ENCODE measurements at places on chromosomes 1 and 21. TPM values are rescaled to one million over a fixed set of nuclear protein-coding genes. Genes with fewer than 3 reads are reported as not detected.

The NOS1AP gene
- total RNA-seq = 2.6 TPM

The VTCN1 gene
- total RNA-seq = 0.11 TPM

The LORICRIN gene
- not detected for total RNA-seq

The CDCA8 gene
- 1.1 TPM for total RNA-seq

The KCNK1 gene
- total RNA-seq = 1.8 TPM

- H3K27ac ChIP-seq = no peak overlapping the region
- no peaks in the 10 kb centered on the region for H3K27me3 ChIP-seq
- H3K4me1 ChIP-seq = no peaks in the 10 kb centered on the region
- no peak overlapping the region for H3K4me3 ChIP-seq
- no peak for DNase-seq
These were observed 30.6 kb downstream of the AJAP1 start for GRCh38 chr1:4684864-4685522.

- H3K27me3 ChIP-seq = no peaks in the 10 kb centered on the region
- no peak overlapping the region for H3K4me3 ChIP-seq
- no peak overlapping the region for H3K27ac ChIP-seq
- no peak for DNase-seq
- no peaks in the 10 kb centered on the region for H3K4me1 ChIP-seq
- no peaks in the 10 kb centered on the region for H3K36me3 ChIP-seq
These were observed 105.4 kb upstream of the C1orf174 start for GRCh38 chr1:4005431-4005830.

The OR2T35 gene
- total RNA-seq = not detected

The RXFP4 gene
- total RNA-seq = not detected

- no peaks in the 10 kb centered on the region for H3K27me3 ChIP-seq
- no peaks in the 10 kb centered on the region for H3K36me3 ChIP-seq
- H3K4me1 ChIP-seq = peaks cover 32% of the 10 kb centered on the region
- no peak for DNase-seq
- H3K27ac ChIP-seq = no peak overlapping the region
- H3K4me3 ChIP-seq = no peak overlapping the region
These were observed 23.3 kb downstream of the ETNK2 start for GRCh38 chr1:204128464-204128963.

The KRTAP6-1 gene
- not detected for total RNA-seq

DNA sequence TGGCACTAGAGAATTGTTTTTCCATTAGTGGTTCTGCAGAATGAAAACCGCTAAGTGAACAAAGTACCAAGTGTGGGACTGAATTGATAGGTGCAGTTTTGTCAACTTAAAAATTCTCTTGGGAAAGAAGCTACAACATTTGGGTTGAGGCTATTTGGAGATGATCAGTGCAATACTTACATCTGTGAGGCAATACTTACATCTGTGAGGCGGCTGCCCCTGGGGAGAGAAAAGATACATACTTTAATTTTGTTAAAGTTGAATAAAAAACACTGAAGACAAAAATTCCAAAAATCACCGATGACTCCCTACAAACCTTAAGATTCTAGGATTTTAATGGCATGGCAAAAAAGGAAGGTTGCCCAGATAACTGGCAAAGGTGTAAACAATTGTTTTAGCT, 1.7 kb downstream of the CFAP410 start:
- peaks cover 19% of the 10 kb centered on the region for H3K4me1 ChIP-seq
- H3K27me3 ChIP-seq = no peaks in the 10 kb centered on the region
- DNase-seq = no peak
- H3K36me3 ChIP-seq = peaks cover 21% of the 10 kb centered on the region
- no peak overlapping the region for H3K4me3 ChIP-seq

The TFF3 gene
- total RNA-seq = 9.4 TPM

GRCh38 chr21:41207401-41208375, 39.7 kb downstream of the BACE2 start:
- no peaks in the 10 kb centered on the region for H3K36me3 ChIP-seq
- H3K4me1 ChIP-seq = no peaks in the 10 kb centered on the region
- no peaks in the 10 kb centered on the region for H3K27me3 ChIP-seq
- H3K27ac ChIP-seq = no peak overlapping the region
- H3K4me3 ChIP-seq = no peak overlapping the region

- H3K36me3 ChIP-seq = no peaks in the 10 kb centered on the region
- H3K27me3 ChIP-seq = no peaks in the 10 kb centered on the region
- peaks cover 4% of the 10 kb centered on the region for H3K4me1 ChIP-seq
These were observed 715.3 kb upstream of the CXADR start for GRCh38 chr21:16797540-16797939.

GRCh38 chr1:27713139-27713725, 12.5 kb upstream of the FAM76A start:
- no peaks in the 10 kb centered on the region for H3K27me3 ChIP-seq
- no peak for DNase-seq
- no peaks in the 10 kb centered on the region for H3K4me1 ChIP-seq
- no peaks in the 10 kb centered on the region for H3K36me3 ChIP-seq
- no peak overlapping the region for H3K27ac ChIP-seq

The LYPD8 gene
- total RNA-seq = not detected

- no peaks in the 10 kb centered on the region for H3K27me3 ChIP-seq
- no peak overlapping the region for H3K27ac ChIP-seq
- H3K4me1 ChIP-seq = no peaks in the 10 kb centered on the region
- no peak for DNase-seq
- no peak overlapping the region for H3K4me3 ChIP-seq
- H3K36me3 ChIP-seq = no peaks in the 10 kb centered on the region
These were observed 145.4 kb downstream of the ZC3H11B start for GRCh38 chr1:219467524-219467923.

DNA sequence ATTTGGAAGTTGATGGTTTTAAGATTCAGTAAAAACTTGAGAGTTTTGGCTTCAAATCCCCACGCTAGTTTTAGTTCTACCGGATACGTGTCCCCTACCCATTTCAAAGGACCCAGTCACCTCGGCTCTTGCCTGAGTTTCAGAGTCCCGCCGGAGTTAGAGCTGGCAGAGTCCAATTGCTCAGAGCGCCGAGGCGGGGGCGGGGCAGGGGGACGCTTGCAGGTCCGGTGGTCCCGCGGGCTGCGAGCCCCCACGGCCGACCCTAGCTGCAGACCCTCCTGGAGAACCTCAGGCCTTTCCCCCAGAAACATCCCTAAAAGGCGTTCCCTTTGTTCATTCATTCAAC, 765 bp upstream of the VPS45 start:
- H3K27me3 ChIP-seq = no peaks in the 10 kb centered on the region
- H3K4me3 ChIP-seq = peak overlapping the region; percentile 65
- peaks cover 11% of the 10 kb centered on the region for H3K4me1 ChIP-seq
- peaks cover 7% of the 10 kb centered on the region for H3K36me3 ChIP-seq
- DNase-seq = no peak

- no peaks in the 10 kb centered on the region for H3K27me3 ChIP-seq
- peak overlapping the region; percentile 88 for H3K4me3 ChIP-seq
- DNase-seq = peak; percentile 43
- peaks cover 16% of the 10 kb centered on the region for H3K36me3 ChIP-seq
- peaks cover 26% of the 10 kb centered on the region for H3K4me1 ChIP-seq
These were observed 1.3 kb downstream of the PCNT start for GRCh38 chr21:46325073-46325912.

DNA sequence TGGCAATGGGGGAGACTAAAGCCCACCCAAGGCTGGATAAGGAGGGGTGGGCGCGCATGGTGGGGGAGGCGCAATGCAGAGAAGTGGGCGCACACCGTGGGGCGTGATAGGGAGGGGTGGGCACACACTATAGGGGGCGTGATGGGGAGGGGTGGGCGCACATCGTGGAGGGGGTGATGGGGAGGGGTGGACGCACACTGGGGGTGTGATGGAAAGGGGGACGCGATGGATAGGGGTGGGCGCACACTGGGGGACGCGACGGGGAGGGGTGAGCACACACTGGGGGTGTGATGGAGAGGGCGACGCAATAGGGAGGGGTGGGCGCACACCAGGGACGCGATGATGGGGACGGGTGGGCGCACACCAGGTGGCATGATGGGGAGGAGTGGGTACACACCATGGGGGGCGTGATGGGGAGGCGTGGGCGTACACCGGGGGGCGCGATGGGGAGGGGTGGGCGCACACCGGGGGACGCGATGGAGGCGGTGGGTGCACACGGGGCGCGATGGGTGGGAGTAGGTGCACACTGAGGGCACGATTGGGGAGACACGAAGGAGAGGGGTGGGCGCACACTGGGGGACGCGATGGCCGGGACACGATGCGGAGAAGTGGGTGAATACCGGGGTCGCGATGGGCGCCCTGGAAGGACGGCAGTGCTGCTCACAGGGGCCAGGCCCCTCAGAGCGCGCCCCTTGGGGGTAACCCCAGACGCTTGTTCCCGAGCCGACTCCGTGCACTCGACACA, 929 bp downstream of the SUMO3 start:
- no peak for DNase-seq
- no peak overlapping the region for H3K4me3 ChIP-seq
- no peaks in the 10 kb centered on the region for H3K27me3 ChIP-seq
- no peak overlapping the region for H3K27ac ChIP-seq

The TFF2 gene
- not detected for total RNA-seq

DNA sequence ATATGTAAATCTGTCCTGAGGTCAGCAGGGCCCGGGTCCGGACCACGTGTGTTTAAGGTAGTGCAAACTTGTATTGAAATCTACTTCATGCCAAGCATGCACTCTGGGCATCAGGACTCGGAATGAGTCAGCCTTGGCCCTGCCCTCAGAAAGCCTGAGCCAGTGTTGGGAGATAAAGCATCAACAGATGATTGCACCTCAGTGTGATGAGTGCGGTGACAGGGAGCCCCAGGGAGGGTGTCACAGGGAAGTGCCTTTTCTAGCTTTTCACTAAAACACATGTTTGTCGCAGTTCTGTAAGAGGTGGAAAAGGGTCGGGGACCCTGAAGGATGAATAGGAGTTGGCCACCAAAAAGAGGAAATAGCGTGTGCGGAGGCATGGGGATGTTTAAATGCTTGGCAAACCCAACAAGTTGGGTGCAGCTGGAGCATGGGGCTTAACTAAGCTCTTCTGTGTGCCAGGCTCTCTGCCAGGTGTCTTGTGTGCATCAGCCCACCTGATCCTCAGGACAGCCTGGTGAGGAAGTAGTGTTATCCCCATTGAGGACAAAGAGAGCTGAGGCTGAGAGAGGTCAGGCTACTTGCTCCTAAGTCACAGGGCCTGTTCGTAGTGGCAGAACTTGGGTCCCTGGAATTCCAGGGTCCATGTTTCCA, 48.2 kb upstream of the EPB41 start:
- no peak overlapping the region for H3K27ac ChIP-seq
- H3K4me1 ChIP-seq = no peaks in the 10 kb centered on the region
- no peaks in the 10 kb centered on the region for H3K36me3 ChIP-seq
- peaks cover 4% of the 10 kb centered on the region for H3K27me3 ChIP-seq

DNA sequence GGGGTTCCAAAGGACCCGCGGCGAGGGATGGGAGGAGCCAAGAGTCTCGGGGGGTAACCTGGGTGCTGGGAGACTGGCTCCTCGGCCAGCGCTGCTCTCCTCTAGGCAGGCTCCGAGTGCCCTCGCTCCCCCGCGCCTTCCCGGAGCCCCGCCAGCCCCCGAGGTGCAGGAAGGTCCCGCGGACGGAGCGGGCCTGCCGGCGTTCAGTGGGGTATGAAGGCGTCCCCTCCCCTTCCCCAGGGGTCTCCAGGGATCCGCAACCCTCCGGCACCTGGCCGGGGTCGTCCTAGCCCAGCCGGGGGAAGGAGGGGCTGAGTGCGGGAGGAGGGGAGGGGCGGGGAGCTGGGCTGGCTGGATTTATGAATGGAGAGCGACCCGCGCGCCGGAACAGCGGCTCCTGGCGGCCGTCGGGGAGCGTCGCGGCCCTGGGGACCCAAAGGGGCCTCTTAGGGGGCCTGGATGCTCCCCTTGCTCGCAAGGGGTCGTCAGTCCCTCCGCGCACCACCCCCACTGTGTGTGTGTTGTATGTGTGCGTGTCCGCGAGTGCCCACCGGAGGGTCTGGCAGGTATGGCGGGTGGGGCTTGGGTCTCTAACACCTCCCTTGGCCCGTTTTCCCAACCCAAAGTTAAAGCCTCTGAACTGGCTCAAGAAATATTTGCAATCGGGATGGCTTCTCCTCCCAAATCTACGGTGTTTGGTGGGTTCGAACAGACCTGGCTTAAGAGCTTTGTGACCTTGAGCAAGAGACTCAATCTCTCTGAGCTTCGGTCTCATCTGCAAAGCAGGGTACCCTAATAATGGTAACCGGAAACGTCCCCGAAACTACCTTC, 642 bp downstream of the HCRTR1 start:
- DNase-seq = peak; percentile 15
- H3K4me1 ChIP-seq = peaks cover 8% of the 10 kb centered on the region
- peaks cover 8% of the 10 kb centered on the region for H3K27me3 ChIP-seq
- H3K27ac ChIP-seq = no peak overlapping the region
- H3K4me3 ChIP-seq = no peak overlapping the region

The SPRR2A gene
- total RNA-seq = not detected

The PDPN gene
- 4.9 TPM for total RNA-seq

- H3K27me3 ChIP-seq = no peaks in the 10 kb centered on the region
- no peak overlapping the region for H3K4me3 ChIP-seq
- H3K4me1 ChIP-seq = peaks cover 15% of the 10 kb centered on the region
- H3K36me3 ChIP-seq = no peaks in the 10 kb centered on the region
- no peak for DNase-seq
- no peak overlapping the region for H3K27ac ChIP-seq
These were observed 113.4 kb downstream of the SPSB1 start for GRCh38 chr1:9406111-9406510.

The SAMSN1 gene
- total RNA-seq = 12.6 TPM

DNA sequence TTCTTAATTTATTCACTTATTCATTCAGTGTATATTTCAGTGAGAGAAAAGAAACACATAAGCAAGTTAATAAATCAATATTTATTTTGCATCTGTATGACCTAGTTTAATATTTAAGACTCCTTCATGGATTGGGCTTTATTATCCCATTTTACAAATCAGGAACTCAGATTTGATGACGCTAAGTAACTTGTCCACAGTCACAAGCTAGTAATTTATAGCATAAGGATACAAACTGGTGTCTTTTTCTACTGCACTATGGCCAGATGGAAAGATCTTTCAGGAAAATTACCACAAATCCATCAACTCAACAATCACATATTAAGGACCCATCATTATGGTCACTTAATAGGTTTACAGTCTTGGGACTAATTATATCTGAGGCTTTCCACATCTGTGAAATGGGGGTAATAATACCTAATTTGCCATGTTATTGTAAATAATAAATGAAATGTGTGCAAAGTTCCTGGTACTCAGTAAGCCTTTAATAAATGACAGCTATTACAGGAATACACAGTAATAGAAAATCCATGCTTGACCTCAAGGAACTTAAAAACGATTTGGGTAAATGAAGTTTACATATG, 13.3 kb downstream of the CDKN2C start:
- no peaks in the 10 kb centered on the region for H3K4me1 ChIP-seq
- H3K4me3 ChIP-seq = no peak overlapping the region
- no peak for DNase-seq
- H3K27ac ChIP-seq = no peak overlapping the region
- no peaks in the 10 kb centered on the region for H3K36me3 ChIP-seq
- H3K27me3 ChIP-seq = no peaks in the 10 kb centered on the region

The ROR1 gene
- 2.3 TPM for total RNA-seq

All from adrenal gland (tissue), 19 donors.